ENCODE measurements at places on chromosomes 7 and 10.

- no peak for DNase-seq
Measured at GRCh38 chr7:68185631-68186456, 1189.2 kb downstream of the TYW1 start.

DNA sequence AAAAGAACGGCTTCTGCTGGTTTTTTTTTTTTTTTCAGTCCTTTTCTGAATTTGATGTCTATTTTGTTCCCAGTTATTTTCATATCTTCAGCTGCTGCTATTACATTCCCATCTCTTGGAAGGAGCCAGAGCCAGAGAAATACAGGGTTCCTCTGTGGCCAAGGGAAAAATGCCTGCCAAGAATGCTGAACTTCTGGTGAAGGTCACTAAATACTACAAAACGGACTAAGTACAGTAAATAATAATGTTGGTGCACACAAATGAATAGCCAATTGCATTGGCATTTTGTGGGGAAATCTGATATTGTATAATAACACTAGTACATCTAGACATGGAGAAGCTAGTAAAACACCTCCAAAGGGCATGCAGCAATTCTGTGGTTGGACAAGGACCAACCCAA is 56.3 kb upstream of the ZEB1 start:
- peak; percentile 69 for DNase-seq

GRCh38 chr7:36473454-36474282 is 84.0 kb downstream of the ANLN start:
- peak; percentile 12 for DNase-seq

GRCh38 chr7:150931199-150931869 is 46.8 kb downstream of the KCNH2 start:
- DNase-seq: no peak

GRCh38 chr10:63166742-63167258 is 33.7 kb downstream of the NRBF2 start:
- peak; percentile 73 for DNase-seq

DNA sequence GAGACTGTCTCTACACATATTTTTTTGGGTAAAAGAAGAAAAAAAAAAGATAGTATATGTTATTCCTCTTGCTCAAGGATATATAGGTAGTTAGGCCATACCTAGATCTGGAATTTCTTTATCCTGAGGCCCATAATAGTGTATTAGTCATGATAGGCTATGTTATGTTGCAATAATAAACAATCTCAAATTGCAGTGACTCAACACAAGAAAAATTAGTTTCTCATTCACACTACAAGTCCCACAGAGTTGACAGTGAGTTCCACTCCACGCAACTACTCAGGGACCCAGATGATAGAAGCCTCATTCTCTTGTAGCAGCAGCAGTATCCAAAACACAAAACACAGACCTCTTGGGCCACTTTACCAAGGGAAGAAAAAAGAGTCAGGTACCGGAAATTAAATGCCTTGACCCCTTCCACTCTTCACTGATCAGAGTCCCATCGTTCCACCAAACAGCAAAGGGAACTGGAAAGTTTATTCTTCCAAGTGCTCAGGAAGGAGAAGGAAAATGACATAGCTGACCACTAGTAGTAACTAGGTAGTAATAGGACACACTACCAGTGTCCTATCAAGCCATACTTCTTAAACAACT is 7.4 kb upstream of the C10orf67 start:
- DNase-seq: peak; percentile 64

DNA sequence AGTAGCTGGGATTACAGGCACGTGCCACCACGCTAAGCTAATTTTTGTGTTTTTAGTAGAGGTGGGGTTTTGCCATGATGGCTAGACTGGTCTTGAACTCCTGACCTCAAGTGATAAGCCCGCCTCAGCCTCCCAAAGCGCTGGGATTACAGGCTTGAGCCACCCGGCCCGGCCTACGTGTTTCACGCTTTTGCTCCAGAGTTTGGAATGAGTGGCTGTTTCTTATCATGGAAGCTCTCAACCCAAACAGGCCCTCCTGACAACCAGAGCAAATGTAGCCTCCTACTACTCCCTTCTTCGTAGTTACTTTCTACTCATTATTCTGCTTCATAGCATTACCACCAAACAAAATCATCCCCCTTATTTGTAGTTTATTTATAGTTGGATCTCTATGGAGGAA is 26.8 kb upstream of the CASD1 start:
- no peak for DNase-seq

DNA sequence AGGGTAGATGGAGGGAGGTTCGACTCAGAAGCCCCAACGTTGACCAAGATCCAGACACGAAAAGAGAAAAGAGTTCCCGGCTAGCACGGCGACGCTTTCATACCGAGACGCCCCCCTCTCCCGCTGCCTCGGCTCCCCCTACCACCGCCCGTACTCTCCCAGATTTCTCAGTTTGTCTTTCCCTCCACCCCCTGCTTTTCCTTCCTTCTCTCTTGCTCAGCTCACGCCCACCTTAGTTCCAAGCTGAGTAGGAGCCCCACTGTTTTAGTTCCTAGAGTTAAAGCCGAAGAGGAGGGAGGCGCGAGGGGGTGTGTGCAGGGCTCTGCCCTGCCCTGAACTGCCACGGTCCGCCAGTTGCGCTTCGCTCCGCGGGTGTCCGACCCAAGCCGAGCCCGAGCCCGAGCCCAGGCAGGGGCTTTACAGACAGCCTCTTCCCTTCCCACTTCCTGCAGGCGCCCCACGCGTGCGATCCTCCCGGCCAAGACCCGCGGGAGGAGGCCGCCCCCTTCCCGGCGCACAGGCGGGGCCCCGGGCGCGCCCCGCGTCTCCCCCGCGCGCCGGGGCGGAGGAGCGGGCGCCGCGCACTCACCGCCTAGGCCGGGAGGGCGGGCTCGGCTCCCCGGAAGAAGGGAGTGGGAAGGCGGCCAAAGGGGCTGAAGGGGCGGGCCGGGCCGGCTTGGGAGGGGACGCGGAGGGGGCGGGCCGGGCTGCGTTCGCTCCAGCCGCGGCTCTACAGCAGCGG is at the start of gene EPHB6:
EPHB6 (plus strand) TSS at position 705 of the 742 bp plus-strand sequence. CDS start 8,152 bp downstream, outside the sequence.
- peak; percentile 61 for DNase-seq

DNA sequence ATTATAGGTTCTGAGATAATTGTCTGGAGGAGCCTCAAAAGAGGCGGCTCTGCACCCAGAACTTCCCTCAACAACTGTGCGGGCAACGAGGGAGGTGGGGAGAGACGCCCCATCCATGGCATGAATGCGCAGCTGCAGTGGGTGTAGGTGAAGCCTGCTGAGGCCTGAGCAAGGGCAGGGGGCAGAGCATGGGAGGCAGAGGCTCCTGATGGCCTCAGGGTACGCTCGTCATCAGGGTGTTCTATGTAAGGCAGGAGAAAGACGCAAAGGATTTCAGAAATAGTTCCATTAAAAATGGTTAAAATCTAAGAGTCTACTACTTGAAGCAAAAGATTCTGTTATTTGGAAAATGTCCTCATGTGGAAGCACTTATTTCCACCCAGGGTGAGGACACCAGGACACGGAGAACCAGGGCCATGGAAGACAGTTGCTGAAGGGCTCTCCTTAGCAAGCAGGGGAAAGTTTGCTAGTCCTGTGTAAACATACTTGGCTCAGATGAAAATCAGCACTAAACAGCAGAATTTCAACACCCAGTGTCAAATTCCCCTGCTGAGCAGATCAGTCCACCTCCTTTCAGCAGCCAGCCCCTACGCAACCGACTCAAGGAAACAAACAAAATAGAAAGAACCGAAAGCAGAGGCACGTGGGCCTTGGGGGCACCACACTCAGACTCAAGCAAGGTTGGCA is 18.9 kb downstream of the INSIG1 start:
- DNase-seq: no peak

DNA sequence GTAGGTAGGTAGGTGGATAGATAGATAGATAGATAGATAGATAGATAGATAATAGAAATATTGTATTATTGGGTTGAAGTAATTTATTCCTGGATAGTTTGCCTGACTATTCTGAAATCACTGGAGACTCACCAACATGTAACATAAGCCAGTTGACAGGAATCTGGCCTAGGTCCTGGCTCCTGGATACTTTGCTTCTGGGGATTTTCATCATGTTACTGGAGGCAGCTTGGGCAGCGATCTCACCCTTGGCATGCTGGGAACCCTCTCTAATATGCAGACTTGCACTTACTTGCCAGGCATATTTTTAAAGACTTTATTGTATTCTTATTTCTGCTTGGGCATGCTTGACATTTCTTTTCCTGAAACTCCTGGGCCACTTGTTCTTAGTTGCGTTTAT is 709.1 kb upstream of the FZD8 start:
- no peak for DNase-seq

DNA sequence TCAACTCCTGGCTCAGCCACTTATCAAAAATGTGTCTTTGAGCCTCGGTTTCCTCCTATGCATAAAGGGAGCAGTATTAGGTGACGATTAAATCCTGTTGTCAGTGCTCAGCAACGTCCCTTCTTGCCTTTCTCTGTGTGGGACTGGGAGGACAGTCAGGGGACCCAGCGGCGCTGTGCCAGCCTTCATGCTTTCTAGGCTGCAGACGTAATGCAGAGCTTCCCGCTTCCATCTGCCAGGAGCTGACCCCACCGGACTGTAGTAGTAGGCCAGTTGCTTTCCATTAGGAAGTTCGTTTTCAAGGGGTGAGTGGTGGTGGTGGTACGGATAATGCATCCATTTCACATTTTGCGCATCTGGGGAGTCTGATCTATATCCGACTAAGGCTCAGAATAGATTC is 321.8 kb downstream of the PLXNA4 start:
- DNase-seq: no peak

Measured in fibroblast of skin of abdomen (primary cell).